ENCODE measurements at places on chromosomes 11 and 22. TPM values are rescaled to one million over a fixed set of nuclear protein-coding genes. Genes with fewer than 3 reads are reported as not detected.

Gene NXPE1
- not detected for total RNA-seq

Gene TMEM191B
- total RNA-seq, result 0.78 TPM

DNA sequence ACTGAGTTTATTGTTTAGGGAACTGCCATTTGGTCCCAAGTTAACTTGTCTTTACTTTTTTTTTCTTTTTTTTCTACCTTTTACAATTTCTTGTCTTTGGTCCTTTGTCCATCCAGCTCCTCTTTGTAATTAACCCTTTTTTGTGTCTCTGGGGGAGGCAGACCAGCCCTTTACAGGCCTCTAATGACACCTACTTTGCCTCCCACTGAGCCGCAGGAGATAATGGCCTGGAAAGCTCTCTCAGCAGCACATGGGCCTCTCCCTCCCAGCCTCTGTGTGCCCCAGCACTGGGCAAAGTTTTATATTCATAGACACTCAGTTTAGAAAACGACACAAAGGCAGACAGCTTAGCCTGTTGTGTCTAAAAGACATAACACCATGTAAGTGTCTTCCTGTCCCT is 480.4 kb downstream of the SOX6 start:
- no peak for DNase-seq

DNA sequence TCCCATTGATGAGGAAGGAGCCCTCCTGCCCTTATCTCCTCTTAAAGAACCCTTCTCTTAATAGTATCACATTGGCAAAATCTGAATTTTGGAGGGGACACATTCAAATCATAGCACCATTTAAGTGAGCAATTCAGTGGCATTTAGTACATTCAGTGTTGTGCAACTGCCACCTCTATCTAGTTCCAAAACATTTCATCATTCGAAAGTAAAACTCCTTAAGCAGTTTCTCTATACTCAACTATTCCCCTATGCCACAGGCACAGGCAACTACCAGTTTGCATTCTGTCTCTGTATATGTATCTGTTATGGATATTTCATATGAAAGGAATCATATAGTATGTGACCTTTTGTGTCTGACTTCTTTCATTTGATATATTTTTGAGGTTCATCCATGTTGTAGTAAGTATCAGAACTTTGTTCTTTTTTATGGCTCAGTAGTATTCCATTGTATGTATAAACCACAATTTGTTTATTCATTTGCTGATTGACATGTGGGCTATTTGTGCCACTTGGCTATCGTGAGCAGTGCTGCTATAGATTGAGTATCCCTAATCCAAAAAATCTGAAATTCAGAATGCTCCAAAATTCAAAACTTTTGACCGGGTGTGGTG is 22.9 kb downstream of the FAR1 start:
- no peak for DNase-seq

GRCh38 chr11:122707901-122708300 is 52.4 kb downstream of the UBASH3B start:
- no peak for DNase-seq
